ENCODE measurements at places on chromosomes 5 and 9.

DNA sequence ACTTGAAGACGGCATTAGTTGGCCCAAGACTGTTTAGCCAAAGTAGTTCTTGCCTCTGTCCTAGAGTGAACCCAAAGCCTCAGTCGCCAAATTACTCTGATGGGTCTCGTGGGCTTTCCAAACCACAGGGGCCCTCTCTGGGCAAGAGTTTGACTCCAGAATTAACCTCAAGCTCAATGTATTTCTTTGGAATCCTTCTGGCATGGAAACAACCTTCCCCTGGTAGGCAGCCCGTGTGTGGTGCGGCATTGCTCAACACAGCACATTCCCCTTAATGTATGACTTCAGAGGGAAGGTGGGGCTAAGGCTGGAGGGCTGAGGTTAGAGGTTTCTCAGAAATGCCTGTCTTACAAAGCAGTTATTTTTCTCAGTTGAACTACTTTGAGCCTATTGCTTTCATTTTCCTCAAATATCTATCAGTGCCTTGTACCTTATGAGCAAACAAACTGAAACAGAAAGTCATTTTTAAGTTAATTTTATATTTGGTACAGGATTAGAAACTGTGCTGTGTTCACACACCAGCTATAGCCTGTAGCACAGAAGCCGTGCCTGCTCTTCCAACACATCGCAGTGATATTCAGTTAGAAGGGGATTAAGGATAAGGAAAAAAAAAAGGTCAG, 123.9 kb upstream of the HAPLN1 start:
- no peak for DNase-seq

DNA sequence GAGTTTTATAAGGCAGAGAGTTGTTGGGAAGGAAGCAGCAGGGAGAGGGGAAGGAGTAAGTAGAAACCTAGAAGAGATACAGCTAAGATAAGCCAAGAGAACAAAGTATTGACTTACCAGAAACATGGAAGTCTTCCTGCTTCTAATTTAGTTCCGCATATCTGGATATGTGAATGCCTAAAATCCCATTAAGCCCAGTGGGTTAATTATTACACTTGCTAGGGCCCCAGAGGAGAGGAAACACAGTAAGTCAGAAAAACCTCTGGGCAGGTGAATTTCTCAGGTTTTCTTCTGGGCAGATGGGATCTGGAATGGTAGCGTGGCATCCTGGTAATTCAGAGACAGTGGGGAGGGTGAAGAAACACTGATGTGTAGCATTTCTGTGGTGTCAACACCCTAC, 104.7 kb upstream of the GABRP start:
- DNase-seq: no peak

GRCh38 chr9:134381671-134382516, 55.6 kb downstream of the RXRA start:
- no peak for DNase-seq

GRCh38 chr5:159527546-159528254, 197.4 kb upstream of the IL12B start:
- no peak for DNase-seq

GRCh38 chr5:160694896-160695295, 157.1 kb downstream of the ATP10B start:
- DNase-seq: no peak

DNA sequence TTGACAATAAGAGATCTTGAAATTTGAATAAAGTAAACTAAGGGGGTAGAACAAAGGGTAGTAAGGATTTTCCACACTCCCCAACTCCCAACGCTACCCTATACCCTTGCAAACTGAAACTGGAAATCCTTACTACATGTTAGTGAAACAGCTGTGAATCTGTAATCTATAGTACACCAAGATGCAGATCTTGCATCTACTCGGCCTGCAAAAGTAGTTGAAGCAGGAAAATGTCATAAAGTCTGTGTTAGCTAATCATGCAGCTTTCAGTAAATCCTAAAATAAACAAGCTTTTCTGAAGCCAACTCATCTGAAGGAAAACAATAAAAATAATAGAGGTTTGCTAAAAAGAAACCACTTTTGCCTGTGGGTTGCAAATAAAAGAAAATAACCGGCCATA, 1242.0 kb upstream of the ACO1 start:
- DNase-seq: no peak

GRCh38 chr5:175363300-175363699, 80.7 kb downstream of the DRD1 start:
- no peak for DNase-seq

DNA sequence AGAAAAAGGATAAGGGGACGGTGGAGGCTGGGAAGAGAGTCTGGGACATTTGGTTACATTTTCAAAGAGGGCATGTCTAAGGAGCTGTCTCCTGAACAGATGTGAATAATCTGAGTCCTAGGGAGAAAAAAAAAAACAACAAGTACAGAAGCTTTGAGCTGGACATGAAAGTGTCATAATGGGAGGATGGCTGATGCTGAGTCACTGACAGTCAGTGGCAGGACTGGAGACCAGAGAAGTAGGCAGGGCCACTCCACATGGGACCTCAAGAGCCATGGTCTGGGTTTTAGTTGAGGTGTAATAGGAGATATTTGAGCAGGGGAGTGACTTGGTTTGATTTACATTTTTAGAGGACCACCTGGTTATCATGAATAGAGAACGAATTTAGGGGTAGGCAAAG, 70.6 kb downstream of the DPYSL3 start:
- DNase-seq: no peak

- DNase-seq: no peak
Observed at GRCh38 chr5:139634028-139634325, 14.2 kb upstream of the CXXC5 start.

- no peak for DNase-seq
Observed at GRCh38 chr9:99918134-99918533, 11.7 kb downstream of the STX17 start.

GRCh38 chr5:148539851-148540250, 114.5 kb downstream of the HTR4 start:
- DNase-seq: no peak
